ENCODE measurements at places on chromosomes 16 and 17. TPM values are rescaled to one million over a fixed set of nuclear protein-coding genes. Genes with fewer than 3 reads are reported as not detected.

Gene TMEM238L
- polyA plus RNA-seq = 0.07 TPM

Gene SLC16A11
- polyA plus RNA-seq = 7.4 TPM

Gene ACSM2A
- 0.21 TPM for polyA plus RNA-seq

Gene GAST
- 77.6 TPM for polyA plus RNA-seq

Gene VWA3A
- 0.18 TPM for polyA plus RNA-seq

Gene MT4
- polyA plus RNA-seq = 38.1 TPM

Gene ANKS3
- polyA plus RNA-seq = 34.0 TPM

Gene FLYWCH2
- polyA plus RNA-seq = 34.5 TPM

Gene RHBDL1
- polyA plus RNA-seq = 3.1 TPM

Gene HBA2
- 19.8 TPM for polyA plus RNA-seq

Gene SYNGR3
- polyA plus RNA-seq = 2.7 TPM

Gene CA4
- 6.9 TPM for polyA plus RNA-seq

Gene NXN
- polyA plus RNA-seq = 25.7 TPM

Gene CLDN9
- polyA plus RNA-seq = 0.98 TPM

Gene TMEM220
- polyA plus RNA-seq = 2.6 TPM

Gene DBNDD1
- polyA plus RNA-seq = 1.9 TPM

Gene TBC1D16
- 4.2 TPM for polyA plus RNA-seq

Gene CACNG5
- polyA plus RNA-seq = 0.05 TPM

Gene ZMYND15
- polyA plus RNA-seq = 3.8 TPM

Gene SMPD3
- 21.8 TPM for polyA plus RNA-seq

Gene AGRP
- 0.87 TPM for polyA plus RNA-seq

Gene CACNA1H
- polyA plus RNA-seq = 2.6 TPM

Gene WDR59
- 55.9 TPM for polyA plus RNA-seq

Gene FBXO39
- 1.0 TPM for polyA plus RNA-seq

Gene NKD1
- 0.98 TPM for polyA plus RNA-seq

Gene CCDC200
- 0.39 TPM for polyA plus RNA-seq

Gene RAC3
- polyA plus RNA-seq = 6.9 TPM
